ENCODE measurements at places on chromosomes 13 and 19.

DNA sequence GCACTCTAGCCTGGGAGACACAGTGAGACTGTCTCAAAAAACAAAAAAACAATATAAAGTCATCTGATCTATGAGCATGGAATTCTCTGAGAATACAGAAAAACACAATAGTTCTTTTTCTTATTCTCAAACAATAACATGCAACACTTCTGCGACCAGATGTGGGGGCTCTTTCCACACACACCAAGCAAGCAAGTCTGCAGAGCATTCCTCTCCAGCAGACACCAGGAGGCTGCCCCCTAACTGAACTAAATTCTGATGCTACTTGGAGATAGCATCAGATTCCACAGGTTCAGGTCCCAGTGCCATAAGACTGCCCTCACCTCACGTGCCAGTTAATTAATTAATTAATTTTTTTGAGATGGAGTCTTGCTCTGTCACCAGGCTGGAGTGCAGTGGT is 27.7 kb downstream of the ZNF101 start:
- DNase-seq, result no peak

DNA sequence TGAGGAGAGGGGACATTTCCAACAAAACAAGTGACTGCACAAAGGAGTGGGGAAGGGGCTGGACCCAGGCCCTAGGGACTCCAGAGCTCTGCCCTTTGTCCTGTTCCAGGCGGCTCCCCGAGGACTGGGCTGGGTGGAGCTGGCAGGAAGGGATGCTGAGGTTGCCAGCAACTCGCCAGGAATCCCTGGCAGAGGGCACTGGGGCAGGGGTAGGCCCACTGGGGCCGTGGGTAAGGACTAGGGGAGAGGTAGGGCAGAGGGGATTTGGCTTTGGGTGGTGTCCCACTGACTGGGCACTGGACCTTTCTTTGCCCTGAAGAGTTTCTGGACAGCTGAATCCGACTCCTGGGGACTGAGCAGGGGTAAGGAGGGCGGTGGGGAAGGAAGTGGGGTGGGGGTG is 7.9 kb downstream of the LIPE start:
- no peak for DNase-seq

- DNase-seq, result no peak
Measured at GRCh38 chr13:105159841-105160240, 1375.6 kb downstream of the EFNB2 start.

GRCh38 chr13:97848886-97849285 is 104.6 kb upstream of the IPO5 start:
- no peak for DNase-seq

GRCh38 chr19:369256-369655 is 24.7 kb upstream of the MIER2 start:
- DNase-seq, result no peak

- DNase-seq, result no peak
Measured at GRCh38 chr13:110125157-110125556, 181.8 kb downstream of the COL4A1 start.

- no peak for DNase-seq
Measured at GRCh38 chr13:41196620-41197019, 2.3 kb upstream of the KBTBD7 start.

GRCh38 chr13:106121173-106121754 is 414.2 kb downstream of the EFNB2 start:
- DNase-seq, result no peak

DNA sequence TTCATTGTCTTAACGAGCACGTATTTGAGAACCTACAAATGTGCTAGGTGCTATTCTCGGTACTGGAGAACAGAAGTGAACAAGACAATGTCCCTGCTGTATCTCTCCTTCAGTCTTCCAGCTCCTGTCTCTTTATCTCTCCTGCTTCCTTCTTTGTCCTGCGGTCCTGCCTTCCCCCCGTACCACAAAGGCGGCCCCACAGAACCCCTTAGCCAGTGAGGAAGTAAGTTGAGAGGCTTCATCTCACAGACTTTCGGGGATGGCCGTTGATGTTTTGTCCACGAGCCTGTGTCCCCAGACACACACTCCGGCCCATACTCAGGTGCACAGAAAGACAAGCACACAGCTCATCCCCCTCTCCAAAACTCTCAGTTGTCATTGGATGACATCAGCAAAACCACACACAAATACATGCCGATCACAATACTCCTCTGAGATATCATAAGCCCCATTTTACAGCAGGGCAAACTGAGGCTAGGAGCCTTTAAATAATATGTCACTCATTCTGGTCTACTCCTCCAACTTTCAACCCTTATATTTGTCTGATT is 507 bp upstream of the SWSAP1 start:
- no peak for DNase-seq

- no peak for DNase-seq
Measured at GRCh38 chr19:2699413-2700140, 2.9 kb downstream of the GNG7 start.
